Glomerular endothelial cell (primary cell): ENCODE measurements at places on chromosomes 11 and 22. TPM values are rescaled to one million over a fixed set of nuclear protein-coding genes. Genes with fewer than 3 reads are reported as not detected.

GRCh38 chr22:42673898-42674401 is 24.8 kb upstream of the CYB5R3 start:
- DNase-seq, result no peak

DNA sequence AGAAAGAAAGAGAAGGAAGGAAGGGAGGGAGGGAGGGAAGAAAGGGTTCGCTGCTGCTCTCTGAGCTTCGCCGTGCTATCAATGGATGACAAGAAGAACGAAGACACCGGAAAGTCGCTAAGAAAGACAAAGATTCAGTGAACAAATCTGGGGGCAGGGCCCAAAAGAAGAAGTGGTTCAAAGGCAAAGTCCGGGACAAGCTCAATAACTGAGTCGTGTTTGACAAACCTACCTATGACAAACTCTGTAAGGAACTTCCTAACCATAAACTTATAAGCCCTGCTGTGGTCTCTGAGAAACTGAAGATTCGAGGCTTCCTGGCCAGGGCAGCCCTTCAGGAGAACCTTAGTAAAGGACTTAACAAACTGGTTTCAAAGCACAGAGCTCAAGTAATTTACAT is 2.9 kb upstream of the TTLL1 start:
- DNase-seq, result no peak

- no peak for DNase-seq
These were observed 32.9 kb downstream of the RBFOX2 start for GRCh38 chr22:35995772-35996171.

DNA sequence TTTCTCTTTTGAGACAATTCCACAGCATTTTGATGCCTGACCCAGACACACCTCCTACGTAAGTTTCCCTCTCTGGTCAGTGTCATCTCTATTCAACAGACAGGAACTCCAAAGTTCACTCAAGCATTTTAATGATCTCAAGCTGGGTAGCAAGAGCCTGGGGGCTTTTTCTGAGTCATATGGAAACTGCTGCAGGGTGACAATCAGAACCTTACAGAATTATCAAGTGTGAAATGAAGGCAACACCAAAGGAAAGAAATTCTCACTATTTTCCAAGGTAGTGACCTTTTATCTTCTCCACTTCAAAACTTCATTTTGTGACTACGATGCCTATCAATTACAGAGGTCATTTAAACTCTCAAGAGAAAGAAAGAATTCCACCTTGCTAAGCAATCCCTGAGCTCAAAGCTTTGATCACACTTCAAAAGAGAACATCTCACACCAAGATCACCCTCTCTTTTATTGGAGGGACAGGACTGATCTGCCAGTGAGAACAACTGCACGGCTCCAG is 229.0 kb upstream of the ZC3H12C start:
- no peak for DNase-seq

- no peak for DNase-seq
These were observed 844.7 kb upstream of the CCDC90B start for GRCh38 chr11:84130646-84131427.

DNA sequence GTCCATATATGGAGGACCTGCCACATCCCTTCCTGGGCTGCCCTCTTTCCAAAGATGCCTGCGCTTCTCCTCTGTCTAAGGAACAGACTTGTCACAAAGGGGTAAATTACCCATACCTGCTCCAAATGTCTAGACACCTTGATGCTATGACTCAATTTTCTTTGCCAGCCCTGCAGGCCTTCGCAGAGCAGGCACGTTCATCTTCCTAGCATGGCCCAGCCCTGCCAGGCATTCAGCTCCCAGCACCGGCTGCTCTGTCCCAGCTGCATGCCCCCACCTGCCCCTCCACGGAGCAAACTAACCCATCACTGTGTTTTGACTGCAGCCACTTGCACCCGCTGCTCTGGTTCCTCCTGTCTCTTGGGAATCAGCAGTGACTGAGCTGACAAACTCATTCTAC is 526.1 kb downstream of the MIAT start:
- DNase-seq, result no peak

DNA sequence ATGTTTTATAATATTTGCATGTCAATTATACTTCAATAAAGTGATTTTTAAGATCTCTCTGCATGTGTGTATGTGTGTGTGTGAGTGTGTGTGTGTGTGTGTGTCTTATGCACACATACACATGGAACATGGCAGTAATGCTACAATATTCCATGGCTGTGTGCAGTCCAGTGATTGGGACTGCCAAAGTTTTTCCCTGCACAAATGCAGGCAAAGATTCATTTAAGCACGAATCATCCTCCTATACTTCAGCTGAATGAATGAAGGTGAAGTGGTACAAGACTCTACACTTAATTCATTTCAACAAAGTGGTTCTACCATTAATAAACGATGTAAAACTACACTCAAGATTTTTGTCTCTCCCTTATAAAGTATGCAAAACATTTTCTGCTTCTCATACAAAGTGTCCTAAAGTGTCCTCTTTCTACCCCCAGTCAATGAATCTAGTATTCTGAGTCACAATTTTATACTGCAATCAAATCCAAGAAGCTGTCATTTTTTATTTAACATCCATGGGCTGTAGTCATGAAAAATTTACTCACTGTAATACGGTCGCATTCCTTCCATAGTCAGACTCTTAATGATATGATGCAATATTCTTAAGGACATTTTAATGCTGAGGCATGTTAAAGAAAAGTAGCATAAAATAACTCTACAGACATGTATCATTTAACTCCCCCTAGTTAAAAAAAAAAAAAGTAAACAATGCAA is 132.4 kb downstream of the TTC28 start:
- no peak for DNase-seq

DNA sequence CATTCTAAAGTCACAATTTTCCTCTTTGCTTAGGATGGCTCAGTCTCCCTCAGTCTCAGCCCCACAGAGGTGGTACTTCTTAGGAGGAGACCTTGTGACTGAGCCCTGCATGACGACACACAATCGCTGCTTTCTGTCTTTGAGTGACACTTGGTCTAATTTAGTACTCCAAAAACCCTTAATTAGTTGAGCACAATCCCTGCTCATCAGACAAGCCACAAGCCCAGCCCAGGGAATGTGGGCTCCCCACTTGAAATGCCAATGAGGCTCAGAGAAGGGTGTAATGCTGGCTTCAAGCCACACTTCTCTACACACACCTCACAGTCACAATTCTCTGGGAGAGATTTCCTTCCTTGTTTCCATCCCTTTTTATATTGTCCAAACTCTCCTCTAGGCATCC is 101.8 kb downstream of the FEZ1 start:
- DNase-seq, result no peak

DNA sequence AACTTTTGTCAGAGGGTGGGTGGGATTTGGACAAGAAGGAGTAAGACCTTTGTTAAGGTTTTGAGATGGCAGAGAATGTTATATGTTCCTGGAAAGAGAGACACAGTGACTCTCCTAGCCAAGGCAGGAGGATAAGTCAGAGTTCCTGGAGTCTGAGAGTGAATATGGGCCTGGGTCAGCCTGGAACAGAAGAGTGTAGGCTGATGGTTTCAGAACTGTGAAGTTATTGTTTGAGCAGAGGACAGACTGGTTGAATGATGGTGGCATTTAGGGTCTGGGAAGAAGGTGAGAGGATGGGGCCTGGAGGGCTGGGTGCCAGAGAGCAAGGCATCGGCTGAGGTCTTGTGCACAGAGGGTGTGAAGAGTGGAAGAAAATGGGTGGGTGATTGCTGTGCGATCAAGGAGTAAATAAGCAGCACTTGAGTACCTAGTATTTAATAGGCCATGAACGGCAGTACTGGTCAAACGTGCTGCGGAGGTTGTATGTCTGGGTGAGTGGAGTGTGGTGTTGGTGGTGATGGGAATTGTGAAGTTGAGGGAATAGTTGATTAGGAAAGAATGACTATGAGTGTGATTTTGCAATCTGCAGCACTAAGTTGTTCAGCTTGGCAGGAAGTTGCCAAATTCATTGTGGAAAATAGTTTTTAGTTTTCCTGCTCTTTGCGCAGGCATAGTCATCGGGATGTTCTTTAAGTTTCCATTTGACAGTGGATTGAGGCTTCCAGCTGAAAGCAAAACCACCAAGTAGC is 1.8 kb downstream of the PANX1 start:
- no peak for DNase-seq

DNA sequence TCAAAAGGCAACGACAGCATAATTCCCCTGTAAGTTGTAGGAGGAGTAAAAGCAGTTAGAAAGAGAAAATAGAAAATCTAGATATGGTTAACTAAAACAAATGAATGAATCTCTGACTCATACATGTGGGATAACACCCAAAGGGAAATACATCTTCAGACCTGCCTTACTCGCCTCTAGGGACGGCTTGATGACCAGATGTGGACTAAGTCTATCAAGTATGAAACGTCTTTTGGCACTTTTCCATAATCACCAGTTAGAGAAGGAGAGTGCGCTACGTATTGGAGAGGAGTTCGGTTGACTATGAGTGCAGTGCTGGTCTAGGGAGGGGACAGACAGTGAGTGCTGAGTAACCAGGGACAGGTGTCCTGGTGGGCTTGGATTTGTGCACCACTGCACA is 459.9 kb downstream of the OPCML start:
- no peak for DNase-seq

DNA sequence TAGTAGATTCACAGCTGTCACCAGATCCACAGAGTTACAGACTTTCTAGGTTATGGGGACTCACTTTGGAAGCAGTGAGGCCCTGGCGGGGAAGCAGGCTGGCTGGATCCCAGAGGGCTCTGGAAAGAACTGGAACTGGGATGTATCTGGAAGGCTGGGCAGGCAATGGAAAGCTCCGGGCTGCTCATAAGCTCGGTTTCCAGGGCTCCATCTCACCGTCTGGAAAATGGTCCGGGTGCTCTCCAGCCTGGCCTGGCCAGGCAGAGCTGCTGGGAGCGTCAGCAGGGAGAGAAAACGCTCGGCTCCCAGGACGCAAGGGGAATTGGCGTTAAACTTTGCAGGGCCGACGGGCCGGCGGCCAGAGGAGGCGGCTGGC is 335 bp upstream of the SEZ6L start:
- DNase-seq, result no peak

DNA sequence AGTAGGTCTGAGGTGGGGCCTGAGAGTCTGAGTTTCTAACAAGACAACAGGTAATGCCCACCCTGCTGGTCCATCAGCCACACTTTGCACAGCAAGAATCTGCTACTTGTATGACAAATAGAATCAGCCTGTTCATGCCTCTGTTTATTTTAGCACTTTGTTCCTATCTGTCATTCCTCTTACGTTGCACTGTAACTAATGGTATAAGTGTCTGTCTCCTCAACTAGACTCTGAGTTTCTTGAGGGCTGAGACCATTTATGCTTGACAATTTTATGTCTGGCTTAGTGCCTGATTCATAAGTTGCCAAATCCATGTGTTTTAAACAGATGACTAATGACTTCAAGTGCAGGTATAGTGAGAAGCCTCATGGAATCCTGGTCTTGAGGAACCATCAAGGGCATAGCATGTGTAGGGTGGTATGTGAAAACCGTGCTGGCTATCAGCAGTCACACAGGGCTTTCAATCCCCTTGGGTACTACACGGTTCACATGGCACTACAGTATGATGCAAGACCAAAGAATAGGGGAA is 209.7 kb downstream of the C11orf91 start:
- DNase-seq, result no peak

DNA sequence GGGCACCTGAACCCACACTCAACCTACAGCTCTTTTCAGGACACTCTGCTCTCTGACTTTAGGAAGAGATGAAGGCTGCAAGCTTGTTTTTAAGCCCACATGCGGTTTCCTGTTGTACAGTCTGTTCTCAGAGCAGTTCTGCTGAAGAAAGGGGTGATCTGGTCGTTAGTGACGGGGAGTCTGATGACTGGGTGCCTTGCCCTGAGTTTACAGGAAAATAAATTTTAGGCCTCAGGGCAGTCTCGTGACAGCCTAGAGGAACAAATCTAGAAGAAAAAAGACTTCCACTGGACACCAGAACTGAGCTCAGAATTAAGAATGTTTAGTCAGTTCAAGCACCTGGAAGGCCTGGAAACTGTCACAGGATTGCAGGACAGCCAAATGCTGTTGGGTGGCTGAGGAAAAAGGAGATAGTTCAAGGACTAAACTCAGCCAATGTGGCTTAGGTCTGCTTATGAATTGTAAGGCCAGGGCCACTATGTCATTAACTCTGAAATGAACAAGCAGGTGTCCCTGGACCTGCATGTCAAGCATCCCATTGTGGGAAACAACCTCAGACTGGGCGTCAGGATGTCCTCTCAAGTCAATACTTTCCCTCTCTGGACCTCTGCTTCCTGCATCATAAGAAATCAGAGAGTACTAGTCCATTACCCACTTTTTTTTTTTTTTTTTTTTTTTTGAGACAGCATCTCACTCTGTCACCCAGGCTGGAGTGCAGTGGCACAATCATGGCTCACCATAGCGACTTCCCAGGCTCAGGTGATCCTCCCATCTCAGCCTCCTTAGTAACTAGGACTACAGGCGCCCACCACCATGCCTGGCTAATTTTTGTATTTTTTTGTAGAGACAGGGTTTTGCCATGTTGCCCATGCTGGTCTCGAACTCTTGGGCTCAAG is 5.7 kb downstream of the PIK3IP1 start:
- no peak for DNase-seq

- no peak for DNase-seq
These were observed 81.4 kb downstream of the KCNQ1 start for GRCh38 chr11:2525941-2526807.

GRCh38 chr11:9852465-9852864 is 188.6 kb downstream of the SWAP70 start:
- no peak for DNase-seq

DNA sequence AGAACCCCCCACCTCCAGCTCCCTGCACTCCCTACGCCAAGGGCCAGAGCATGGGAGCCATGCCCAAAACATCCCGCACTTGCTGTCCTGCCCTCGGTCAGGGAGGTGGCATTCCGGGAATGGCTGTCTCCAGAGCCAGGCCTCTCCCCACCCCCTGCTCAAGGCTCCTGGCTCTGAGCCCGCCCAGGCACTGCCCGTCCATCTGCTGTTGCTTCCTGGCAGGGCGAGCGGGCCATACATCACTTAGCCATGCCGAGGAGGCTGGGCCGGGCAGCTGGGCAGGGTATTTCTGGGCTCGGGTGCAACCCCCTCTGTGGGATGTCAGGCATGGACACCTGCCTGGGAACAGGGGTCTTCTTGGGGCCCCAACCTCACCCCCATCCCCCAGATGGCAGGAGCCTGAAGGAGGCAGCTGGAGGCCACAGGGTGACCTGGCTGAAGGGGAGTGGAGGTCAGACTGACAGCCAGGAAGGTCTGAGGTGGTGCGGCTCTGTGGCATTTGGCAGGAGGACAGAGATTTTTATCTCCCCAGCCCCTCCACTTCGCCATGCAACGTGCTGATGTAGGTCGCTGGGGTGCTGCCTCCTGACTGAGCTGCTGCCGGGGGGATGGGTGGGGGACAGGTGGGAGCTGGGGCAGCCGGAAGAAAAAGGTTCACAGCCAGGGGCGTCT is 8.7 kb upstream of the CABP7 start:
- no peak for DNase-seq

TMPRSS6 gene
- not detected in 2 replicates for total RNA-seq

MPZL2 gene
- total RNA-seq, result 9.7 and 31.9 TPM in 2 replicates

NPAS4 gene
- total RNA-seq, result not detected in 2 replicates

MS4A3 gene
- total RNA-seq, result not detected in 2 replicates

LAYN gene
- 19.3 and 29.6 TPM in 2 replicates for total RNA-seq

NRIP3 gene
- total RNA-seq, result 8.4 and 18.3 TPM in 2 replicates

C11orf87 gene
- 0.12 TPM in 1 of 2 replicates, not detected in the other for total RNA-seq

OR52N4 gene
- total RNA-seq, result not detected in 2 replicates

MRGPRX3 gene
- not detected in 2 replicates for total RNA-seq

KDM4E gene
- total RNA-seq, result not detected in 2 replicates
